ENCODE measurements at places on chromosomes 1 and 21.
A peak's percentile ranks its signal among the peaks of the same experiment; 100 is the strongest.

GRCh38 chr1:164864161-164864560 lies 305.2 kb downstream of the PBX1 start:
- DNase-seq: no peak

DNA sequence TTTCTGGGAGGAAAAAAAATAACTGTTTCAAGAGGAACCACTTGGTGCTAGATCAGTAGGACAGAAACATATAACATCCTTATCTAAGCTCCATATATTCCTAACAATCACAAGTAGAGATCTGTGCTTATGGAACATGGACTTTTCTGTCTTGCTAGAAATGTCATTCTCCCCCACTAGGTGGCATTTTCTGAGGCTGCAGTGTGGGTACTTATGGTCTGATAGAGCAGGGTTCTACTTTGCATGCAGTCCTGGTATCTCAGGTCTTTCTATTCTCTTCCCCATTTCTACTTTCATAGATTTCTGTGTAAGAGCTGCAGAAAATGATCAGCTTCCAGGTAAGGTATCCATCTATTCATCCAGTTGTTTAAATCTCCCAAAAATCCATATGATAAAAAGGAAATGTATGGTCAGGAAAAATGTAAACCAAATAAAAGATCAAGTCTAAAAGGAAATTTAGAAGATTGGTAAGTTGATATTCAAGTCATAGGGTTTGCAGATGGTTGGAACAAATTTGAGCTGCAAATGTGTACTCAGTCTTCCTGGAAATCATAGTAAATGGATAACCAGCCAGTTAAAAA lies 1.5 kb downstream of the ZNF684 start:
- peak; percentile 69 for DNase-seq

DNA sequence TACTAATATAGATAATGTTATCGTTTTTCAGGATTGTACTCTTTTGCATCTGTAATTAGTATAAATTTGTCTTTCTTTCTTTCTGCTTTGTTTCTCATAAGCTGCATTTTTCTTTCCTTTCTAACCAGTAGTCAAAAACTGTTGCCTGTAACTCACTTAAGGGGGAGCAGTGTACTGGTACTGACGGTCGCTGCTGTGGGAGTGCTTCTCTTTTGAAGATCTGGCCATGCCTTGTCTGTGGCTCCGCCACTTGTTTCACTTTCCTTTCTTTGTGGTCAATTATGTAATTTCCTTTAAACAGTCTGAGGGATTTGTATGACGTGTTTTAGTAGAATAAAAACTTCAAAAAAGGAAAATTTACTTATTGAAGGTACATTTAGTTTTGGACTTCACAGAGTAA lies 37.0 kb downstream of the MIA3 start:
- no peak for DNase-seq

GRCh38 chr1:21865943-21866706 lies 54.1 kb downstream of the LDLRAD2 start:
- DNase-seq: peak; percentile 83

DNA sequence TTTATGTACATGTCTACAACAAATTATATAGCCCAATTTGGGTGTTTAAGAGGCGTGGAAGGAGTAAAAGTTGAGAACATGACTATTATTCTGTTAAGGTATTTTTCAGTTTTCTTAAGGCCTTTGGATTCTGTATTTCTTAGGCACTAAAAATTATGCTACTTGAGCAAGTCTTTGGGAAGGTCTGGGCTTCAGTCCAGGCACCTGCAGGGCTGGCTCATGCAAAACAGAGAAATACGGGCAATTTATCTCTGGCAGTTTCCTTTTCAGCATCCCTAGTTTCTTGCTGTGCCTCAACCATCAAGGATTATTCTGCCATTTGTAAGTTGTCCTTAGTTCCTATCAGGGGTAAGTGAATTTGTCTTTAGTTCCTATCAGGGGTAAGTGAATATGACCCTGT lies 358.8 kb upstream of the B3GALT2 start:
- DNase-seq: no peak

GRCh38 chr1:204321665-204322064 lies 38.1 kb downstream of the PLEKHA6 start:
- no peak for DNase-seq

- DNase-seq: no peak
These were observed 56.8 kb upstream of the HTR1D start for GRCh38 chr1:23274134-23274505.

- peak; percentile 99 for DNase-seq
These were observed 49.2 kb upstream of the C1orf198 start for GRCh38 chr1:230917284-230918135.
